ENCODE measurements at places on chromosomes 2 and 18.

DNA sequence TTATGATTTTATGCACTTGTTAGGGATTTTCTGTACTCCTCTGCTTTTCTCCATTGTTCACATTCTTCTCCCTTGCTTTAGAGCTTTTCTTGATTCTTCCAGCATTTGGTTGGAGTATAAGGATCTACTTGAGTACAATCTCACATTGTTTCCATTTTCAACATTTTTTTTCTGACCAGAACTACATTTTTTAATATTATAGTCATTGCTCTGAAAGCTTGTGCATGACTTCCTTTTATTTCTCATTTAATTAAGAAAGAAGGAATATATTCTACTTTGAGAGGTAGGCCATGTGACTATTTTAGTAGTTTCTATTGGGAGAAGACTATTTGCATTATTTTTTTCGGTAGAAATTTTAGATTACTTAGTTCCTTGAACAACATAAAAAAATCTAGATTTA is 200.4 kb downstream of the TMEM247 start:
- DNase-seq = no peak

- peak; percentile 90 for DNase-seq
Measured at GRCh38 chr2:222959358-222959757, 92.6 kb upstream of the KCNE4 start.

- no peak for DNase-seq
Measured at GRCh38 chr2:195408196-195408595, 248.8 kb upstream of the SLC39A10 start.

GRCh38 chr2:44787663-44788062 is 153.8 kb upstream of the SIX3 start:
- no peak for DNase-seq

GRCh38 chr2:170509452-170510193 is 205.5 kb upstream of the SP5 start:
- no peak for DNase-seq

DNA sequence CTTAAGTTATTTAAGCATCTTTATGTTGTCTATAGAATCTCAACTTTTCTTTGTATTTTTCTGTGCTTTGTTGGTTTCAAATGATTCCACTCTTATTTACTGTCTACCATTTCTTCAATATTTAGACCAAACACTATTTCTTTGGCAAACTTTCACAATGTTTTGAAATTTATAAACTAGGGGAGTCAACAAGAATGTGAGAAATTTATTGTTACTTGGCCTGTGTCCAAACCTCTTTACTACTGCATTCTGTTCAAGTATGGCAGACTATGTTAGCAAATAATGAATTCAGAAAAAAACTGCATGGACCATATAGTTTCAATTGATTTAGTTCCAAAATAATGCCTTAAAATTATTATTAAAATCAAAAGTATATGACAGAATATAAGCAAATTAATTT is 470.2 kb downstream of the FBXO15 start:
- DNase-seq = no peak

DNA sequence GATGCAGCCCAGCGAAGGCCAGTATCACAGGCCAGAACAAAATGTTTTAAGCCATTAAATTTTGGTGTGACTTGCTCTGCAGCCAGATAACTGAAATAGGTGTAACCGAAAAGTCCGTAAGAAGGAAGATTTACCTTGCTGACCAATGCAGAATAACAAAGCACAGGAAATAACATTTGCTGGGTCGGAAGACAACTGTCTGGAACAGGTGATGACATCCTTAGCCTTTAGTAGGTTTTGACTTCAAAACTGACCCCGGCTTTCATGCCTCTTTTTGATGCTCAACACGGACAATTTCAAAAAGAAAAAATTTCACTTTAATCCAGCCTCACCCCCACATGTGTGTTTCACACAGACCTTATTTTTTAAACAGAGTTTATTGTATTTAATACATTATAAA is 93.7 kb downstream of the KCTD1 start:
- no peak for DNase-seq

GRCh38 chr18:22182884-22183697 is 13.7 kb downstream of the GATA6 start:
- DNase-seq = no peak

- DNase-seq = no peak
Measured at GRCh38 chr2:137525132-137525531, 439.1 kb upstream of the HNMT start.
